Glutamatergic neuron (in vitro differentiated cells): ENCODE measurements at places on chromosomes 1 and 21.

DNA sequence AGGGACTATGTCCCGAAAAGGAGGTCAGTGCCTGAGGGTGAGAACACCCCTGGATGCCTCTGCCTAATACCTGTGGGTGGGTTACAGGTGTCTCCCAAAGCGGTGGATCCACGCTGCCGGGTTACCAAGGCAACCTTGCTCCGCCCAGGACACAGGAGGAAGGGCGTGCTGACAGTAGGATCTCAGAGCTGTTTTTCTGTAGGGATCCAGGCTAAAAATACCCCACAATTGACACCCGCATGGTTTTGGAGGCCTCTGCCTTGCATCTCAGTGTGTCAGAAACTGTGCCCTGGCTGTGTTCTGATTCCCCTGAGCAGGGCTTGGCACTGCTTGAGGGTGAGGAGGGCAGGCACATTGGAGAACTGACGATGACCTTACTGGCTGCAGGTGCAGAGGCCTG, 118.0 kb downstream of the IER5 start:
- peaks cover 29% of the 10 kb centered on the region for H3K4me1 ChIP-seq
- no peaks in the 10 kb centered on the region for H3K36me3 ChIP-seq

DNA sequence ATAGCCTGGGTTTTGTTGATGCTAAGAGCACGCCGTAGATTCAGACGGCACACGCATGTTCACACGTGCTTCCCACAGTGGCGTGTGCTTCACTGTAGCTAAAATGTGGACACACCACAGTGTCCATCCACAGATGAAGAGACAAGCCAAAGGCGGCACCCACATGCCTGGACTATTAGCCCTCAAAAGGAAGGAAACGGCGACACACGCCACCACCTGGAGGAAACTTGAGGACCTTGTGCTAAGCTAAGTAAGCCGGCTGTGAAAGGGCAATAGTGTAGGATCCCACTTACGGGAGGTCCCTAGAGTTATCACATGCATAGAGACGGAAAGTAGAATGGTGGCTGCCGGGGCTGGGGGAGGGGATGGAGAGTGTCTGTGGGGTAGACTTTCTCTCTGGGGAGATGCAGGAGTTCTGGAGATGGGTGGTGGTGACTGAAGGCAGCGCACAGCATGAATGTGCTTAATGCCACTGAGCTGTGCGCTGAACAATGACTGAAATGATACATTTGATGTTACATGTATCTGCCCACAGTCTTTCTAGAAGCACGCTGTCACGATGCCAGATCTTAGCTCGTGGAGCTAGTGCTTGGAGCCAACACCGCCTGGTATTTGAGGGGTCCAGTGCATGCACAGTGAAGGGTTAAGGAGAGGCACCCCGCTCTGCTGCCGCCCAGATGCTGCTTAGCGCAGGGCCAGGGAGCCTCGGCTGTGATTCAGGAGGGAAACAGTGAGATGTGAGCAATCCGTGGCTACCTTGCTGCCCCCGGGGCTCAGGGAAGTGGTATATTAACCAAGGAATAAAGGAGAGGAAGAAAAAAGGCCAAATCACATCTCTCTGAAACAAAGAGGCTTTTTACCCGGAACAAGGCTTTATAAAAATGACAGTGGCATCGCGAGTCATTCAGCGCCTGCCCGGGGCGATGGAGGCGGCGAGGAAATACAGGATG, 103.7 kb downstream of the PRDM16 start:
- no peak overlapping the region for H3K4me3 ChIP-seq
- H3K36me3 ChIP-seq: no peaks in the 10 kb centered on the region
- no peak overlapping the region for H3K27ac ChIP-seq
- H3K4me1 ChIP-seq: peaks cover 4% of the 10 kb centered on the region
- DNase-seq: no peak
- peaks cover 2% of the 10 kb centered on the region for H3K27me3 ChIP-seq

GRCh38 chr1:162570718-162571117, 9.2 kb downstream of the UAP1 start:
- H3K27me3 ChIP-seq: peaks cover 1% of the 10 kb centered on the region
- H3K27ac ChIP-seq: no peak overlapping the region
- DNase-seq: no peak
- H3K4me3 ChIP-seq: no peak overlapping the region

- H3K27ac ChIP-seq: no peak overlapping the region
- DNase-seq: no peak
- peaks cover 21% of the 10 kb centered on the region for H3K27me3 ChIP-seq
Observed at GRCh38 chr1:39699419-39699818, 8.2 kb upstream of the HPCAL4 start.
